T1000 (cell line): ENCODE measurements at places on chromosomes 5 and 9.

GRCh38 chr5:44542470-44542869 is 153.2 kb upstream of the FGF10 start:
- DNase-seq = no peak

- no peak for DNase-seq
Measured at GRCh38 chr5:174736331-174736721, 11.9 kb downstream of the MSX2 start.

GRCh38 chr5:626850-627249 is 14.7 kb downstream of the CEP72 start:
- no peak for DNase-seq

DNA sequence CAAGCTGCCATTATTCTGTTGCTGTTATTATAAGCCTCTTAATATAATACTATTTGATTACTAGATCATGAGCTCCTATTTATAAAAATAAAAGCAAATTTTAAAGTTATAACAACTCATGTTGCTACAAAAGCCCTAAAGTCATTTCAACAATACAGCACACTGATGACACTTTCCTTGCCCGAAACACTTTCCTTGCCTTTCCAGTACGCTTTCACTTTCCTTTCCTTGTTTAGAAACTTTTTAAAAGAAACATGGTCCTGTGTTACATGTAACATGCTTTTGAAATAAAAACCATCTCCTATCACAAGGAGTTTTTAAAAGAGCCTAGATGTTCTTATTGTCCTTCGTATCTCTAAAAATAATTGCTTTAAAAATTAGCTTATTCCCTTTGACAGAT is 688.4 kb downstream of the PTPRD start:
- no peak for DNase-seq

GRCh38 chr9:112839331-112839730 is 51.3 kb downstream of the SLC46A2 start:
- no peak for DNase-seq

DNA sequence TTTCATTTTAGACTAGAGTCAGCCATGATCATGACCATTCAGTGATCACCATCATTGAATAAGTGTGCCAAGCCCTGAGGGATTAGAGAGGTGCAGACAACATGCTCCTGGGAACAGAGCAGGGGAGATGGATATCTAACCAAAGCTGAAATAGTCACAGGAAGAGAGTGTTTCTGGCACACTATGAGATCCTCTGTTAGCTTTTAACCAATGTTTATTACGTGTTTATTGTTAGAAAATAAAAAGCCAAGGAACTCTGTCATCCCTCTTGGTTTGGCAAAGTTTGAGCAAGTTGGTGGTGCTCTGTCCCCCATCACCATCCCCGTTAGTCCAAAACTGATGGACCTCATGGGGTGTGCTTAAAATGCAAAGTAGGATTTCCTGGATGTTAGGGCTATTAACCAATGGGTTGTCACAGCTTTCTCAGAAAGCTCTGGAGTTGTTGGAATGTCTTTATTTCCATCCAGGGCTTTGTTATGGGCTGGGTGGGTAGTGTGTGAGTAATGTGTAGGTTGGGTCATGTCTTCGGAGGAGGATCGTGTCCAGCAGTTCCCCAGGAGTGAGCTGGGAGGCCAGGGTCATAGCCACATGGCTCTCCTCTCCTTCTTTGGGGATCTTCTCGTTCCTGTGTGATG is 34.9 kb downstream of the SLC28A3 start:
- DNase-seq = no peak

DNA sequence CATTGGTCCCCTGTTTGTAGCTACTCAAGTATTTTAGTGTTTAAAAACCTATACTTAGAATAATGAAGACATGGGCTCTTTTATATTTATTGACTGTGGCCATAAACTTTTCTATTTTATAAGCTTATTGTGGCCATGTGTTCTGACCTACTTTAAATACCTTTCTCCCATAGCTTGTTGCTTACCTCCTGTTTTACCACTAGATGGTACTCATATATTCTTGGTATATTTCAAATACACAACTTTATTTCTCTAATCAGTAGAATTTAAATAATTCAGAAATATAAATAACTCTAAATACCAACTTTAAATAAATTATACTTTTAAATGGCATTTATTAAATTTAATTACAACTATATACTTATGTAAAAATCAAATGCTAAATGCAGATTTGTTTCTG is 498.0 kb downstream of the PRDM9 start:
- DNase-seq = no peak
